Mucosa of gallbladder (tissue), 1 donor: ENCODE measurements at places on chromosomes 2 and 18. TPM values are rescaled to one million over a fixed set of nuclear protein-coding genes. Genes with fewer than 3 reads are reported as not detected.

The ARHGEF33 gene
- 1.8 TPM for total RNA-seq

- no peak for DNase-seq
These were observed 20.2 kb upstream of the ADNP2 start for GRCh38 chr18:80088823-80089222.

The ZNF396 gene
- total RNA-seq: 3.3 TPM

The C2orf78 gene
- total RNA-seq: not detected

The CCDC68 gene
- 9.8 TPM for total RNA-seq

GRCh38 chr2:241110089-241110606 lies 8.1 kb upstream of the MTERF4 start:
- no peak for DNase-seq

- no peak for DNase-seq
These were observed 79.7 kb upstream of the MAP4K4 start for GRCh38 chr2:101617796-101618195.

The PPP4R3B gene
- 69.9 TPM for total RNA-seq

The ABCA12 gene
- total RNA-seq: 0.03 TPM

DNA sequence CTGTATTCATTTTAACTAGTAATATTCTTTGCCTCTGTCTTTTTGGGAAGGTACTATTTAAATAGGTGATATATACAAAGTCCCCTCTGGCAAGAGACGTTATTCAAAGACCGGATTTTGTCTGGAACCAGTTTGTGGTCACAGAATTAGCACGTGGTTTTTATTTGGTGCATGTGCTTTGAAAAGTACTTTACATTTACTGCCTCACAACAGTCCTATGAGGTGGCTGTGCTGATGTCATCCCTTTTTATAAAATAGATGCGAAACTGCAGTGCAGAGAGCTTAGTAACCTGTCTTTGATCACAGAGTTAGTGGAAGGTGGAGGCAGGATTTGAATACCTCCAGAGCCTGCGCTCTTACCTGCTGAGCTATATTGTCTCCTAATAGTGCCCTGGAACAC lies 4.0 kb downstream of the LPIN1 start:
- no peak for DNase-seq

- DNase-seq: no peak
These were observed 112.1 kb downstream of the TCF4 start for GRCh38 chr18:55475916-55476315.
